Stimulated activated CD8-positive, alpha-beta memory T cell treated with anti-CD3 and anti-CD28 coated beads, Interleukin-4, amount 100 ng/mL, for 48 hours (primary cell): ENCODE measurements at places on chromosomes 5 and 9.

DNA sequence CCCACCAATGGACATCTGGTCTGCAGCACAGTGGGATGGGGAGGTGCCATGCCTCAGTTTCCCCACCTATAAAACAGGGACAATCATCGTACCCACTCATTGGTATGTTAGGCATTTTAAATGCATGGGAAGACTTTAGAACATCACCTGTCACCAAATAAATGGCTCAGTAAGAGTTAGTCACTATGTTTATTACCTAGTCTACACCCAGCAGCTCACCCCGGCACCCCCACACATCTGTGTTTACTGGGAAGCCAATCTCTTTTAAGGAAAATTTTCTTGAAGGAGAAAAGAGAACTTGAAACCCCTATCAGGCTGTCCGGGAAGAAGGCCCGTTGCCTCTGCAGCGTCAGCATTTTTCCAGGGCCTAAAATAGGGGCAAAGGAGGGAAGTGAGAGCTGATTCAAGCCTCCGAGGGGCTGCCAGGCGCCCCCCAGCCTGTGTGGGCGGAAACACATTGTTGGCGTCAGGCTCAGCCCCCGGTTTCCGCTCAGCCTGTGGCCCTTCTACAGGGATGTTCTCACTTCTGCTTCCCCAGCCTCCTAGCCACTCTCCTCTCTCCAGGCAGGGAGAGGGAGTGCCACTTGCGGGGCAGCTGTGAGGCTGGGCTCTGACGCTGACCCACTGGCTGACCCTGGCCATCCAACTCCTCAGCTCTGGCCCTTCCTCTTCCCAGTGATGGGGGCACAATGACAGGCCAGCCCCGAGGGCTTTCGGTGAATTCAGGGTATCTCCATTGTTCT, 4.6 kb downstream of the CSF1R start:
- no peak for DNase-seq

- DNase-seq: no peak
Measured at GRCh38 chr9:70641631-70642030, 227.2 kb upstream of the KLF9 start.

- no peak for DNase-seq
Measured at GRCh38 chr9:97604901-97605645, 28.1 kb downstream of the TSTD2 start.

GRCh38 chr5:59020611-59021285, 437.9 kb downstream of the RAB3C start:
- DNase-seq: peak; percentile 50

DNA sequence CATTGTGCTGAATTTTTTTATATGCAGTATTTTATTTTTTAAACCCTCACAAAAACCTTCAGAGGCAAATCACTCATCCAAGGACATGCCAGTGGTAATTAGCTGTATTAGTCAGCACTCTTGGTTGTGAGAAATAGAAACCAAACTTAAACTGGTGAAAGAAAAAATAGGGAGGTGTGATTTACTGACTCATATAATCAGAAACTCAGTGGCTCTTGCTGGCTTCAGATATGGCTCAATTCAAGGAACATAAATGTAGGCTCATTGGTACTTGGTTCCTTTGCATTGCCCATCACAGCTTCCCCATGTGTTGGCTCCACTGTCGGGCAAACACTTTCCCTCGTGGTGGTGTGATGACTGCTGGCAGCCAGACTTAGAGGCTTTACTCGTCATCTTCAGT, 497.2 kb downstream of the MAT2B start:
- DNase-seq: no peak

DNA sequence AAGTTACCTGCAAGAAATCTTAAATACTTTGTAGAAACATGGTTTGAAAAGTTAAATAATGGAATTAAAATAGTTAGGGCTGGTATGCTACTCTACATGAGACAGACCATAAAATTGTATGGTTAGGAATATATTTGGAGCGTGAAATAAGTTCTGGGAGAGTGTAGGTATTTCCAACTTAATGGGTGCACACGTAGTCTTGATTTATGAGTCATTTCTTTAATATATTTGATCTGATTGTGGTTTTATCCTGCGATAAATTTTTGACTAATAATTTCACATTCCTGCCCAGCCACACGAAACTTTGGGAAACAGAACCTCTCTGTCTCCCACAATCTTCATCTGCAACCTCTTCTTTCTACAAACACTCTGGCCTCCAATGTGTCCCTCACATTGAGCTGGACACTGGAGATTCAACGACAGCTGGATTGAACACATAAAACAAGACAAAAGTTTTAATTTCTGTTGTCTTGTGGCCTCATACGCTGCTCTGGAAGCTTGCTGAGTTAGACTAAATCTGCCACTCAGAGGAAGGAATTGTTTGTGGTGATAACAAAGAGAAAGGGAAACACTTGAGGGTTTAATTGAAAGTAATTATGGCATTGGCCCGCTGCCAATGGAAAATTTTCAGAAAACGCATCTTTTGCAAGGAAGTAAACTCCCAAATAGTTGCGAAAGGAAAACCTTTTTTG, 201.8 kb upstream of the ZNF608 start:
- DNase-seq: no peak

- DNase-seq: no peak
Measured at GRCh38 chr5:72210888-72211678, 103.8 kb downstream of the MAP1B start.

GRCh38 chr5:52544738-52545137, 243.0 kb upstream of the ITGA1 start:
- DNase-seq: no peak

GRCh38 chr5:6048746-6049145, 329.6 kb downstream of the MED10 start:
- no peak for DNase-seq

DNA sequence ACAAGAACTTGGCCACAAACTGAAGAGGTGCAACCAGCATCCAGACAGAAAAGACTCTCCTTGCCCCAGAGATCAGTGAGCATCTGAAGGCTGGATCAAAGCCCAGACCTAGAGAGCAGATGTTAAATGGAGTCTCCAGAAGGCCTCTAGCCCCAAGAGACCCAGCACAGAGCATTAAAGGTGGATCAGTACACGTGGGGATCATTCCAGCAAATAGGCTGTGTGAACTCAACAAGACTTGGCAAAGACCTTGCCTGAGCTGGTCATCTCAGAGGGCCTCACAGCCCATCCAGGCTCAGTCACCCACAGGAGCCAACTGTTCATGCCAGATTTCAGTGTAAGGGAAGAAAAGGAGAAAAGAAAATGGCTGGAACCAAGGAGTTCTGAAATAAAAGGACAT, 214.0 kb downstream of the ENC1 start:
- DNase-seq: no peak

GRCh38 chr5:57243286-57244137, 69.7 kb downstream of the GPBP1 start:
- no peak for DNase-seq

GRCh38 chr9:13160051-13160450, 119.4 kb downstream of the MPDZ start:
- DNase-seq: no peak

DNA sequence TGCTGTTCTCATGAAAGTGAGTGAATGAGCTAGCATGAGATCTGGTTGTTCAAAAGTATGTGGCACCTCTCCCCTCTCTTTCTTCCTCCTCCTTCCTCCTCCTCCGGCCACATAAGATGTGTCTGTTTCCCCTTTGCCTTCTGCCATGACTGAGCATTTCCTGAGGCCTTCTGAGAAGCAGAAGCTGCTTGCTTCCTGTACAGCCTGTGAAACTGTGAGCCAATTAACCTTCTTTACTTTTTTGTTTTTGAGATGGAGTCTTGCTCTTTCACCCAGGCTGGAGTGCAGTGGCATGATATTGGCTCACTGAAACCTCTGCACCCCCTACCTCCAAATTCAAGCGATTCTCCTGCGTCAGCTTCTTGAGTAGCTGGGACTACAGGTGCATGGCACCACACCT, 6.1 kb downstream of the S100Z start:
- DNase-seq: peak; percentile 28

DNA sequence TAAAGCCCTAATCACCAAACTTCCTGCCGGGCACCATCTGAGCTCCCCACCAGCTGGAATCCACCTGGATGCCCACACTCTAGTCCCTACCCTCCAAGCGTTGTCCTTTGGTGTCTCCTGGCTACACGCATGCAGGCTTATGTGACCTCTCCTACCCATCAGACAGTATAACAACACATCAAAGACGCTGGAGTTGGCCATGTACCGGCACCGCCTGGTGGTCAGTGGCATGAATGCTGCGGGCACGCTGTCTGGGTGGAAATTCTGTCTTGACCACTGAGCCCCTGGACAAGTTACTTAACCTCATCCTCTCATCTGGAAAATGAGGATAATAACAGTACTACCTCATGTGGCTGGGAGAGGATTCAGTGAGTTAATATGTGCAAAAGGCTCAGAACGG, 23.4 kb upstream of the CORO2A start:
- no peak for DNase-seq

DNA sequence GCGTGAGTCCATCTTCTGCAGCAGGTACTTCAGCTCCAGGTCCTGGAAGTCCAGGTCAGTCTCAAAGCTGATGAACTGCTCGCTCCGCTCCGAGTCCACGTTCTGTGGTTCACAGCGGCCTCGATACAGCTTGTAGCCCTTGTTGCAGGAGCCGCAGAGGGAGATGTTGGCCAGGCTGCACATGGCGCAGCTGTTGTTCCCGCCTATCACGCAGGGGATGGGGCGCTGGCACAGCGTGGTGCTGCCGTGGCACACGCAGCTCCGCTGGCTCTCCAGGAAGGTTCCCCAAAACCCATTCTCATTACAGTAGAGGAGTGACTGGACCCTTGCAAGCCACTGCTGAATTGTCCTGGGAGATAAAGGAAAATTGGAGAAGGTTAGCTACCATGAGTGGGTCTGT, 201.4 kb downstream of the BRINP1 start:
- DNase-seq: no peak

GRCh38 chr5:116157902-116158301, 73.1 kb downstream of the COMMD10 start:
- no peak for DNase-seq

GRCh38 chr9:124215956-124216355, 41.8 kb upstream of the NEK6 start:
- no peak for DNase-seq

- DNase-seq: no peak
Measured at GRCh38 chr9:121836366-121836885, 185.0 kb downstream of the DAB2IP start.

DNA sequence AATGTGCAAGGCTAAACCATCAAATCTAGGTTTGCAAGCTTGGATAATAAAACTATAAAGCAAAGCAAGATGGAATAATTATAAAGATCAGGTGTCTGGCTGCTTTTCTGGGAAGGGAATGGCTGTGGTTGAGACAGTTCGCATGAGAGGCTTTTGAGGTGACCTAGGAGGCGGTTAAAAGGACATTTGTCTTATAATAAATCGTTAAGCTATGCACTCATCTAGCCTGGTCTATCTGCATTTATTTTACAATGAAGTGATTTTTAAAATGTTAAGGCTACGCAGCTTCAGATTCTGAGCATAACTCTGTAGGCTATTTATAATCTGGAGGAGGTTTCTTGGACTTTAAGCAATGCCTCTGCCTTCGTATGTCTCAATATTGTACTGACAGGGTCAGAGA, 29.4 kb upstream of the MAN2A1 start:
- no peak for DNase-seq

DNA sequence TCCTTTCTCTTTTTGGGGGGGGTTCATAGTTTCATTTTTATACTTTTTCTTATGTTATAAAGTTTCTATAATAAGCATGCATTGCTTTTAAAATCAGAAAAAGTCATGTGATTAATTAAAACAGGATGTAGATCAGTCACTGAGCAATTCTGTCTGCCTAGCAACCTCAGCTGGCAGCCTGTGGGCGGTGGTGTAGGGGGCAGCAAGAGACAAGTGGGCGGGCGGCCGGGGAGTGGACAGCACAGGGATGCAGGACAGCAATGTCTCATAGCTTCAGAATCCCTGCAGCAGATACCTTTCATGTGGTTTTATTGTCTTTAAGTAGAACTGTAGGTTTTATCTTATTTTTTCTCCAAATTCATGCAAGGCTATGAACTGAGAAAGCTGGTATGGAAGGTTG, 101.9 kb upstream of the S1PR3 start:
- no peak for DNase-seq

- DNase-seq: peak; percentile 4
Measured at GRCh38 chr5:176736301-176736930, 73.9 kb upstream of the UNC5A start.

- no peak for DNase-seq
Measured at GRCh38 chr9:136052472-136052880, 42.6 kb downstream of the NACC2 start.

DNA sequence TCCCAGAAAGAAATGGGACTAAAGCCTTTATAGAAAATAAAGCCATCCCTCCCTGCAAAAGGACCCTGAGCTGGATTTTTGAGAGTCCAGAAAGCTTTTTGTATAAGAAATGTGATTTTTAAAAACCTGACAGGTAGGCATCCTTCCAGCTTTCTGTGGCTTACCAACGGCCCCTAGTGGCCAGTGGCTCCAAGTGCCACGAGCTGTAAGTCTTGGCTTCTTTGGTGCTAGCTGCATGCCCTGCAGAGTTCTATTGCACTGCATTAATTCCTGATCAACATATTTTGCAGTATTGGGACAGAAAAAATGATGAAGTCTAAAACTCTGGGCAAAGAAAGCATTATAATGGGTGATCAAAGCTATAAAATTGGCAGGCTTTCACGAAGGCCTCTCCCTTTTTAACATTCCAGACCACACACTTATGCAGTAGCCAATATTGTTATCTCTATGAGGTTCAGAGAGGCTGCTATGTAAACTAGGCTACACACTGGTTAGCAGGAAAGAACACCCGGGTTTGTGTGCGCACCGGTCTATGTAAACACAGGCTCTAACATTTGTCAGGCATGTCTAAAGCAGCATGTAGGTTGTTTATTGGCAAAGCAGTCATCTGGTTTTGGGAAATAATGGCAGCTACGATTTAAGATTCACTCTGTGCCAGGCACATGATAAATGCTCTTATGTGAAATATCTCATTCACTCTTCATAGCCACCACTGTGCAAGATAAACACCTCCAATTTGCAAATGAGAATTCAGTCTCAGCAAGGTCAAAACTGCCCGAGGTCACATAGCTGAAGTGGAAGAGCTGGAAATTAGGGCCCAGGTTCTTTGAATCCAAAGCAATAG, 55.2 kb downstream of the NMUR2 start:
- peak; percentile 49 for DNase-seq

- DNase-seq: peak; percentile 32
Measured at GRCh38 chr5:124583469-124584350, 162.7 kb downstream of the ZNF608 start.

- DNase-seq: no peak
Measured at GRCh38 chr9:130699047-130699446, 5.5 kb downstream of the EXOSC2 start.

DNA sequence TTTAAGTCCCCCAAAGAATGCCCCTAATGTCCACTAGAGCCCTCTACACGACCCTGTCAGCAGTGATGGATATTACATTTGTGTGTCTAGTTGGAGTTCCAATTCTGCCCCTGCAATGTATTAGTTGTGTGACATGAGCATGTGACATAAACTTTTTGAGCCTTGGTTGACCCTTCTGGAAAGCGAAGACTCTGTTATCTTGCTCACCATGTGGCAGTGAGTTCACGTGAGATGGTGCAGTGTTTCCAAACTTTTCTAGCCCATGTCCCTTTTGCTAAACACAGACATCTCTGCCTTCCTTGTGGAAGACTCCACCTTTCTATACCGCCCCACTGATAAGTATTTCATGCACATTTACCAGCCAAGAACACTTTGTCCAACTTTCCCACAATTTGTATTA, 87.0 kb upstream of the BOD1 start:
- no peak for DNase-seq

GRCh38 chr9:128912270-128912853, 8.4 kb upstream of the PHYHD1 start:
- DNase-seq: no peak
